Activated T-helper 2 cell treated with anti-CD3 and anti-CD28 coated beads, Interferon-gamma antibody, Interleukin-2, Interleukin-4, amounts not matched to agents 10 μg/mL and 5 μg/mL and 100 μg/mL, durations not matched to agents 14 hours and 24 hours and 36 hours (primary cell): ENCODE measurements at places on chromosomes 5 and 9.

- no peak for DNase-seq
Measured at GRCh38 chr5:133697536-133698258, 85.4 kb upstream of the FSTL4 start.

GRCh38 chr5:156137071-156137869 is 189.7 kb upstream of the SGCD start:
- no peak for DNase-seq

GRCh38 chr9:32926911-32927310 is 74.5 kb downstream of the APTX start:
- DNase-seq, result no peak

DNA sequence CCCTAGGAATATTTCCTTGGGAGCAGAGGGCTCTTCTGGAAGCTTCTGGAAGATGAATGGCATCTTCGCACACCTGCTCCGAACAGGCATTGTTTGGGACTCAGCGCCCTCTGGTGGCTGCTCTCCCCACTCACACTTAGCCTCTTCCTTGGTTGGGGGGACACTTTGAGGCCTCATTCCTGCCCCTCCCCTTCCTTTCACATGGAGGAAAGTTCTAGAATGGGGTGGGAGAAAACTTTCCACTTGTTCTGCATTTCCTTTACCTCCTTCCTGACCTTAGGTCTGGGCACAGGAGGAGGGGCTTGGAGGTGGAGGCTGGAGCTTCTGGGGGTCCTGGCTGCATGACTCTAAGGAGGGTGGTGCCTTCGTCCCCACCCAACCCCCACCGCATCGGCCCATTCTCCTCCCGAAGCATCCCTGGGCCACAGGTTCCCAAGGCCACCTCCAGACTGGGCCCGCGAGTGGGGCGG is 19.3 kb upstream of the SMIM32 start:
- DNase-seq, result peak; percentile 14

- DNase-seq, result no peak
Measured at GRCh38 chr9:69867081-69867814, 46.6 kb downstream of the CFAP95 start.

DNA sequence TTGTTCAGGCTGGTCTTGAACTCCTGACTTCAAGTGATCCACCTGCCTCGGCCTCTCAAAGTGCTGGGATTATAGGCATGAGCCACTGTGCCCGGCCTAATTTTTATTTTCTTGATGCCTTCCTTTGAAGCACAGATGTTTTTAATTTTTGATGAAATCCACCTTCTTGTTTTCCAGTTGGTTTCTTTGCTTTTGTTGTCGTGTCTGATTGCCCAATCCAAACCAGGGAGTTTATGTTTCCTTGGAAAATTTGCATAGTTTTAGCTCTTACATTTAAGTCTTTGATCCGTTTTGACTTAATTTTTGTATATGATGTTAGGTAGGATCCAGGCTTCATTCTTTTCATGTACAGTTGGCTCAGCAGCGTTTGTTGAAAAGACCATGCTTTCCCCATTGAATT is 15.2 kb downstream of the EHMT1 start:
- no peak for DNase-seq

DNA sequence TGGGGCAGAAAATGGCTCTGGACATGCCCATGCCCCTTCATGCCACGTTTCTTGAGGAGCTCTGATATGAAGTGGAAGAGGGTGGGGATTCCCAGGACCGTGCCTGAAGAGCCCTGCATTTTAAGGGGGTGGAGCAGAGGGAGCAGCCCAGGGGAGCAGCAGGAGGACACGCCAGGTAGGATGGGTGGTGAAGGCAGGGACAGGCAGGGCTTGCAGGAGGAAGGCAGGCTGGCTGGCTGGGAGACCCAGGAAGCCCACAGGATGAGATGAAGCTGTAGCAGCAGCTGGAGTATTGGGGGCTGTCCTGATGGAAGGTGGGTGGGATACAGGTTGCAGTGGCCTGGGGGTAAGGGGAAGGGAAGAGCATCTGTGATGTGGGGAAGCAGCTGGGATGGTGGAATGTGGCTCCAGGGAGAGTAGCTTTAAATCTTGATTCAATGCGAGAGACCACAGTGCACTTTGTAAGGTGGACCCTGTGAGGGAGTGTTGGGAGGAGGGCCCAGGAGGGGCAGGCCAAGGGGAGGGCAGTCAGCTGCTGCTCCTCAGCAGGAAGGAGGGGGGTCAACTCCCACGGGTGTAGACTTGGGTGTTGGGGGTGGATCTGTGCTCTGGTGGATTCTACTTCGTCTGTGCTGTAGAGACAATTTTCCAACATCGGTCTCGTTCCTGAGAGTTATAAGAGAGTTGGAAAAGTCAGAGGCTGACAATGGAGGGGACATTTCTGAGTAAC is 242.6 kb upstream of the IRX4 start:
- DNase-seq, result no peak

DNA sequence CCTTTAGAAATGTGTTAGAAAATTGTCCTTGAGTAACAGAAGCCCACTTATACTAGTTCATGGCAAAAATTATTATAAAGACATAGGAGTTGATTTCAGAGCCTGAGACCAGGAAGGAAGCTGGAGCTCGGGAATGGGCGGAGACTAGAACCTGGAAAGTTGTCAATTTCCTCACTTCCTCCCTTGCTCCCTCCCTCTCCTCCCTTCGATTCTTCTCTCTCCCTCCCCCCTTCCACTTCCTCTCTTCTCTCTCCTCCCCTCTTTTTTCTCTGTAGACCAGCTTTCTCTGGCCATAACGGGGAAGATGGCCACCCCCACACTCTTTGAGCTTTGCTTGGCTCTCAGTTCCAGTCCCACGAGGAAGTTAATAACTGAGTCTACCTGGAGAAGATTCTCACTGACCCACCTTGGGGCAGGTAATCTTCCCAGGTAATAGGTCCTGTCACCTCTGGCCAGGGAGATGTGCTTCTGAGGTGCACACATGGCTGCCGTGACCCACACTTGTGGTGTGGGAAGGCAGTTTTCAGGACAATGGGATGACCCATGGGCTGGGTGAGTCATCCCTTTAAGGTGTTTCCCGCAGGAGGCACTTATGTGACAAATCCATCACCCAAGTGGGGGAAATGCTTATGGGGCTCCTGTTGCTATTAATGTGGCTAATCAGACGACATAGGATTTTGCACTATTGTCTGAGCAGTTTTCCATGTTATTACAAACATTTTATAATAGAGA is 78.7 kb downstream of the HSPA4 start:
- DNase-seq, result no peak

- DNase-seq, result no peak
Measured at GRCh38 chr5:73494721-73495120, 3.5 kb upstream of the BTF3 start.

DNA sequence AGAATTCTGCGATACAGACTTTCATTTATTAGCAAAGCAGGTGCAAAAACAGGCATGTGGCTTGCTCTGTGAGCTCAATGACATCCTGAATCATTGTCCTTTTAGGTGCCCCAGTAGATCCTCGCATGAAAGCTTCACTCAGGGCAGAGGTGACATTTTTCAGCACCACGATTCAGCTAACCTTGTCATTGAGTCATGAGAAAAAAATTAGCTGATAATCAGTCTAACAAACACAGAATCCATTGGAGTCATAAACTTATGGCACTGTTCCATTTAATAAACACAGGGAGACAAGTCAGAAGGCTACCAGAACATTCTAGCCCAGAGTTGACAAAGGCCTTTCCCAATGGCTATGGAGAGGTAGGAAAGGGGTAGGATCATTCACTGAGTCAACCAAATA is 104.8 kb upstream of the RAD23B start:
- no peak for DNase-seq

DNA sequence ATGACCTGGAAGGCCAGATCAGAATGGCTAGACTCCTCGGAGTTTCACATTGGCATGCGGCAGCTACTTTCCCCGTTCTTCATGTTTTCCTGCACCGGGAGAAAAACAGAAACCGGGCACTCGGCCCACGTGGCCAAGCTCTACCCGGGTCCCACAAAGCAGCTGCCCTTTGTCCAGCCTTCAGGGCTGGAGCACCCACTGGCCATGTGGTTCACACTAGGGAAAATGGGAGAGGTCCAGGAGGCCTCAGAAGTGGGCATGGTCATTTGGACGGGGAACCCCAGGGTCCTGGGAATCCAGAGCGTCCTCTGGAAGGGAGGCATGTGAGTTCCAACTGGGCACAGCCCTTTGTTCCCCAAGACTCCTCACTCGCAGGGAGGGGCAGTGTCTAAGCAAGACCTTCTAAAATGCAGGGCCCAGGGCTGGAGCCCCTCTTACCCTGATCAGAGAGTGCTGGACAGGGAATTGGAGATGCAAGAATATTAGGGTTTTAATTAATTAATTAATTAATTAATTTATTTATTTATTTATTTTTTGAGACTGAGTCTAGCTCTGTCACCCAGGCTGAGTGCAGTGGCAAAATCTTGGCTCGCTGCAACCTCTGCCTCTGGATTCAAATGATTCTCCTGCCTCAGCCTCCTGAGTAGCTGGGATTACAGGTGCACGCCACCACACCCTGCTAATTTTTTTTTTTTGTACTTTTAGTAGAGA is 97.2 kb upstream of the CPEB4 start:
- DNase-seq, result no peak

- DNase-seq, result no peak
Measured at GRCh38 chr5:169875731-169876130, 104.6 kb downstream of the INSYN2B start.

GRCh38 chr5:98175474-98175873 is 598.0 kb upstream of the RGMB start:
- no peak for DNase-seq
